Stimulated activated CD8-positive, alpha-beta memory T cell treated with anti-CD3 and anti-CD28 coated beads, Interleukin-4, amount 100 ng/mL, for 1 hour (primary cell): ENCODE measurements at places on chromosomes 12 and 14.

- DNase-seq = no peak
Observed at GRCh38 chr14:74875941-74876913, at the start of gene PROX2. Gene PROX2, minus strand, starts transcription at chr14:74876145. Its CDS starts 12,311 bp downstream, at chr14:74863834.

DNA sequence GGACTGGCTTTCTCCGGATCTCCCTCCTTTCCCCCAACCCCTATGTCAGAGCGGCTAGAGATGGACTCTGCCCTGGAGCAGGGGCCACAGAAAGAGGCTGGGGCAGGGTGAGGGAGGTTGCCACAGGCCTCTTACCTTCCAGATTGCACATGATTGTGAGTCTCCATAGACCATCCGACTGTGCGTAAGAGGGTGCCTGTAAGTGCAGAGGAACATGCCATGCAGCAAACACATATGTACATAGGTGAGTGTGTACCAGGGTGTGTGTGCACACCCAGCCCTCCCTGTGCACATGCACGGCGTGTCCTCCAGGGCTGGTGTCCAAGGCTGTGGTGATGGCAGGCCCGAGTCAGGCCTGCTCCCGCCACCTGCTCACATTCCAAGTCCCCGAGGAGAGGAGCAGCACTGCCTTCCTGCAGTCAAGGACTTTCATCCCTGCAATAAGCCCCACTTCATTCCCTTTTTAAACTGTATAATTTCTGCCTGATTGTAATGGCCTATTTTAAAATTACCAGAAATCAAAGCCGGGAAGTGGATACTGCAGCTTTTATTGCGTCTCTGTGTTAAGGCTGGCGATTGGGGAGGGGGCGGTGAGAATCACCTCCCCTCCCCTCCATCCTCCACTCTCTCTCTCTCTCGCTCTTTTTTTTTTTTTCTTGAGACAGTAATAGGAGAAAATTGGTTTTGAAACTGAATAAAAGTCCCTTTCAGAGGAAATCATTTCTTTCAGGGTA lies 28.5 kb downstream of the FAM222A start:
- no peak for DNase-seq

DNA sequence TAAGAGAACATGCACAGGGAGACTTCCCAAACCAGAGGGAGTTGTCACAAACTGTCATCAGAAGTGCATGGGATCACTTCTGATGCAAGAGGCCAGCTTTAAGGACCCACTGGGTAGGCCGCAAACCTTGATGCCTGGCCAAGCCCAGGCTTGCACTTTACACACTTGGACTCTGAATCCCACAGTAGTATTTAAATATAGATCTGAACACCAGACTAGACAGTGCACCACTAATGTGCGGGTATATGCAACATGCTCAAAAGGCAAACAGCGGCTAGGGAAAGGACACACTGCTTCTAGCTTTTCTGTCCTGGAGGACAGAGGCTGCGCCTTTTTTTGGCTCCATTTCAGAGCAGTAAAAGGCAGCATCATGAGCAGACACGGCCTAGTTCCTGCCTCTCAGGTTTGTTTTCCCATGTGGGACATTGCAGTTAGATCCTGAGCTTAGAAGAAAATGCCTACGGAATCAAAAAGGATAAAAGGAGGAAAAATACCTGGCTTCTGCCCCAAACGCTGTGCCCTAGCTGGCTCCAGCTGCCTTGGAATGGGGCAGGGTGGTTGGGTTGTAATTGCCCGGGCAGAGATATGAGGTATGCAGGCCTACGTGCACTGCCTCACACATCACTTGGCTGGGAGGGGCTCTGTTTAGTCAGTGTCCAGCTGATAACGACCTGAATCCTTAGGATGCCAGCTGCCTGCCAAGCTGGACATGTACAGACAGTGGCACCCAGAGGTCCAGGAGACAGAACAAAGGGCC lies 84.5 kb upstream of the EGLN3 start:
- DNase-seq = no peak

GRCh38 chr14:85604021-85604420 lies 74.1 kb downstream of the FLRT2 start:
- DNase-seq = no peak

GRCh38 chr12:64694130-64695040 lies 64.8 kb downstream of the GNS start:
- no peak for DNase-seq

DNA sequence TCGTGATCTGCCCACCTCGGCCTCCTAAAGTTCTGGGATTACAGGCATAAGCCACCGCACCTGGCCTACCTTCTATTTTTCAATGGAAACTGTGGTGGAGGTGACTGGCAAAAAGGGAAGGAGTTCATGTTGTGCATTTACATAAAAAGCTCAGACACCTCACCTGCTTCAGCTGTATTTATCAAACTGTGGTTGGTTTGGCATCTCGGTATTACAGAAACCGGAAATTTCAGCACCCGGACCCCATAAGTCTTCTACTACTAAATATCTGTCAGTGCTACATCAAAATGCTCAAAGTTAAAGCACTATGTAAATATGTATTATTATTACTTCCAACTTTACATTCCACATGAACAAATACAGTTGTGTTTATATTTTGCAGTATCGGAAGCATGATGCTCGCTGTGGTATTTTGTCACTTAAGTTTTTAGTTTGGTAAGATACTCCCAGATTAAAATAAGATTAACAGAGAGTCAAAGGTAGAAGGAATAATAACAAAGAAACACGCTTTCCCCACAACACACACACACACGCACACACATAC lies 95.4 kb downstream of the ITPR2 start:
- DNase-seq = no peak

DNA sequence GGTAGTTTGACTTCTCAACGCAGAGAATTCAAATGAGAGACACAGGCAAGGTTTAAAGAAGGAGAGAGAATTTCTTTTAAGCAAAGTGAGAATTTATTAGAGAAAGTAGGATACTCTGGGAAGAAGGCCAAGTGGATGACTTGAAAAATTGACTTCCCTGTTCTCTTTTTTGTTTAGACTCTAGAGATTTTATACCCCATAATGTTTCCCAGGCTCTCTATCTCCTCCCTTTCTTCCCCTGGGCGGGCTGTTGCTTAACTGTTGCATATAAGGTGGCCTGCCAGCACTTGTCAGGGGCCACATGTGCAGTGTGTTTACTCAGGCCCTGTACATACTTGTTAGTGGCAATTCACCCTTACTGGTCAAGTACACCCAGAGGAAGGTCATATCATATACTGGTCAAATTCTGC lies 403.7 kb downstream of the SLC6A15 start:
- DNase-seq = no peak

DNA sequence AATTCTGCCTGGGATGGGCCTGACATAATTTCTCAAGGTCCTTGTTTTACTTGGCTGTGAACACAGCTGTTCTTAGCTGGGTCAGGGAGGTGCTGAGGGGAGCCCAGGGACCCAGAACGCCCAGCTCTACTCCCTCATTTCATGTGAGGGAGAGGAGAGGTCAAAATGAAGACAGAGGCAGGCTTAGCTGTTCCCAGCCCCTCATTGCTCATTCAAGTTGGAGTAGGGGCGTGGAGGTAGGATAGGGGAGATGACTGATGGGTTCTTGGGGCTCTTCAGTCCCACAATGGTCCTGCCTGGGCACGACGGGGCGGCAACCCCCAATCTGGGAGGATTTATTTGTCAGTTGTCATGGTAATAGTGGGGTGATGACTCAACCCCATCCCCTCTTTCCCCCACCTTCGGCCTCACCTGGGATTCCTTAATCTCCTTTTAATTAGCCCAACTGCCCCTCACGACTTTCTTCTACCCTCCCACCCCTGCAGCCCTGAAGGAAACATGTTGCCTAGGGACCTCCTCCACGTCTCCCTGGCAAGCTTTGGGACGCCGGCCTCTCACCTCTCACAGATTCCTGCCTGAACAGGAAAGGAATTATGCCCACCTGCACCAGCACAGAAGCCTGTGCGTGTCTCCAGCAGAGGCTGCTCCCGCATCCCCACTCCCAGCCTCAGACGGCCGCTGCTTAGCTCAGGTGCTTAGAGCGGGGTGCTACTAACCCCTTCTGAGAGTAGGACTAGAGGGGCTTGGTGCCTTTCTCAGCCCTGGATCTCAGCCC lies 10.2 kb downstream of the SPRYD3 start:
- no peak for DNase-seq
